ENCODE measurements at places on chromosomes 2 and 18.

DNA sequence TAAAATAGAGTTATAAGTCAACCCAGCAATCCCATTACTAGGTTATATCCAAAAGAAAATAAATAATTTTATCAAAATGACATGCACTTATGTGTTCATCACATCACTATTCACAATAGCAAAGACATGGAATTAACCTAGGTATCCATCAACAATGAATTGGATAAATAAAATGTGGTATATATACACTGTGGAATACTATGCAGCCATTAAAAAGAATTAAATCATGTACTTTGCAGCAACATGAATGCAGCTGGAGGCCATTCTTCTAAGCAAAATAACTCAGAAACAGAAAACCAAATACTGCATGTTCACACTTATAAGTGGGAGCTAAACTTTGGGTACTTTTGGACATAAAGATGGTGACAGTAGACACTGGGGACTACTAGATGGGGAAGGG is 626.0 kb downstream of the ADCYAP1 start:
- DNase-seq: no peak

GRCh38 chr2:129354631-129355030 is 624.8 kb upstream of the RAB6C start:
- DNase-seq: no peak

- no peak for DNase-seq
Measured at GRCh38 chr2:217193431-217194340, 333.8 kb upstream of the TNP1 start.

DNA sequence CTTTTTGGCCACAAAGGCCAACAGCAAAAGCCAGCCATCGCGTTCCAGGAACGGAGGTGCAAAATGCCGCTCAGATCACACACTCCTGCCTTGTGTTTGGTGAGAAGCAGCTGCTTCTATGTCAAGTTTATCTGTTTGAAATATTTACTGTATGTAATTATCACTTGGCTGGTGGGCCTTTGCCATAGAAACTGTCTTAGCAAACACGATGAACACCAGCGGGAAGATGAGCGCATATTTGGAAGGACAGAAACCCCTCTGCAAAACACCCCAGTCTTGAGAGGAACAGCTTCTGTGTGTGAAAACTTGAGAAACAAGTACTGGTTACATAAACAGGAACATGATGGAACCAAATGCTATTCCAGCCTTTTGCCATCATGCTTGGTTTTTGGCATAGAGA is 59.7 kb downstream of the SCG2 start:
- DNase-seq: no peak

DNA sequence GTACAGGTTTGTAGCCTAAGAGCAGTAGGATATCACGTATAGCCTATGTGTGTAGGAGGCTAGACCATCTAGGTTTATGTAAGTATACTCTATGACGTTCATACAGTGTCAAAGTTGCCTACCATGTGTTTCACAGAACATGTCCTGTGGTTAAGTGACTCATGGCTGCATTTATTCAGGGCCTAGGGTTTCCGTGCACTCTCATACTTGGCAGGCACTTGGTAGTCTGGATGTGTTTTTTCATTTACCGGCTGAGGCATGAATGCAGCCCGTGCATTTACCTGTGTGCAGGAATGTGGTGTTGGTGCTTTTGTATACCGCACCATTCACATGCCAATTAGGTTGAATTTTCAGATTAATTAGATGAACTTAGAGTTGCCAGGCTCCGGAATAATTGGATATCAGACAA is 43.4 kb downstream of the MYL12B start:
- no peak for DNase-seq

- no peak for DNase-seq
Measured at GRCh38 chr2:121343191-121343590, 58.2 kb upstream of the TFCP2L1 start.

DNA sequence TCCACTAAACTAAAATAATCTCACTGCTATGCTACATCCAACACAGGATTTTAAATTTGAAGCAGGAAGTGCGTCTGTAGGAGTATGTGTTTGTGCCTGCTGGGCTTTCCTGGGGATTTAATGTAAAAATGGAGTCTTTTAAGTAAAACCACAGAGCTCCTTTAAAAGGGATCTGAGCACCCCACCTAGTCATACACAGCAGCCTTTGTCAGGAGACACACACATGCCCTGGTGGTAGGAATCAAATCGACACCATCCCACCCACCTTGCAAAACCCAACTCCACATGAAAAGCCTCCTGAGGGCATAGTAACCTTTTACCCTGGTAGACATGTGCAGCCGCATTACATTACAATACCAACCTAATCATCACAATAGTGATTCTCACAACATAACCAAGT is 29.1 kb downstream of the UXS1 start:
- DNase-seq: no peak

GRCh38 chr2:173990970-173991819 is 26.0 kb upstream of the SP3 start:
- no peak for DNase-seq

DNA sequence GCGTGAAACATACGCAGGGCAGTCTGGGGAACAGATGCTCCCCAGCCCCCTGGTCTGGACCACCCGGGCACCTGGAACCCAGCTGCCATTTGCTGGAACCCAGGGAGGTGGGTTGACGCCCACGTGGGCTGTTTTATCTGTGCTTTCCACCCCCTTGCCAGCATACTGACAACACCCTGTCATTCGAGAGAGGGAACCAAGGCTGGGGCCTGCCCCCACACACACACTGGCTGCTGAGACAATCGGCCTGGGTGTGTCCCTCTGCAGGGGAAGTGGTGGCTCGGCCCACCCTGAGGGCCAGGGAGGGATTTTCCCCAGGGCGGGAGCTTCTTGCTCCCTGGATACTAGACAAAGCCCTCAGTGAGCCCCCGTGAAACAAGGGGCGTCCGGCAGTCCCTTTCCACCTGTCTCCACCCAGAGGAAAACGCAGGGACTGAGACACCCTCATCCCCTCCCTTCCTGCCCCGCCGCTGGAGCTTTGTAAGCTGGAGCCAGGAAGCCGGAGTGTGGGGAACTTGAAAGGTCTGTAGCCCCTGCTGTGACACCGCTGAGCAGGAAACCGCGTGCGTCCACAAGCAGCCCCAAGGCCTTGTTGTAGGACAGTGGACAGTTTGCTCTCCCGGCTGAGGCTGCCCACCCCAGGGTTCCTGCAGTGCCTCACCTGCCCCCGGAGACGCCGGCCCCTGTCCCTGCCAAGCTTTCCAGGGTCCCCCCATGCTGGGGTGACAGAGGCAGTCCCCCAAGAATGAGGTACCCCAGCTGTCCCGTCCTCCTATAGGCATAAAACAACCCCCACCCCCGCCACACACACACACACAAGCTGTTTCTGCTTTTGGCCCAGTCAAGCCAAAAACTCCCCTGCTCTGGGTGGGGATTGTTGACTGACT is 14.1 kb upstream of the KLF11 start:
- DNase-seq: no peak

GRCh38 chr18:23897733-23898132 is 116.8 kb upstream of the TTC39C start:
- no peak for DNase-seq

- DNase-seq: no peak
Measured at GRCh38 chr18:45106331-45106774, 425.7 kb downstream of the SETBP1 start.

GRCh38 chr18:12296087-12296403 is 12.0 kb upstream of the TUBB6 start:
- DNase-seq: no peak

- DNase-seq: no peak
Measured at GRCh38 chr2:241865416-241865956, 4.0 kb upstream of the RTP5 start.

- DNase-seq: no peak
Measured at GRCh38 chr18:73563345-73563744, 584.3 kb downstream of the FBXO15 start.

GRCh38 chr2:551621-552020 is 125.6 kb downstream of the TMEM18 start:
- DNase-seq: no peak

- no peak for DNase-seq
Measured at GRCh38 chr2:216149741-216150140, 40.6 kb downstream of the XRCC5 start.

GRCh38 chr2:173991856-173992588 is 26.8 kb upstream of the SP3 start:
- DNase-seq: no peak

- no peak for DNase-seq
Measured at GRCh38 chr2:152198499-152198898, 22.9 kb upstream of the STAM2 start.

Measured in progenitor cell of endocrine pancreas (in vitro differentiated cells).